ENCODE measurements at places on chromosomes 11 and 22. TPM values are rescaled to one million over a fixed set of nuclear protein-coding genes. Genes with fewer than 3 reads are reported as not detected.

GRCh38 chr22:31935961-31936635, 8.2 kb upstream of the YWHAH start:
- no peak for DNase-seq

DNA sequence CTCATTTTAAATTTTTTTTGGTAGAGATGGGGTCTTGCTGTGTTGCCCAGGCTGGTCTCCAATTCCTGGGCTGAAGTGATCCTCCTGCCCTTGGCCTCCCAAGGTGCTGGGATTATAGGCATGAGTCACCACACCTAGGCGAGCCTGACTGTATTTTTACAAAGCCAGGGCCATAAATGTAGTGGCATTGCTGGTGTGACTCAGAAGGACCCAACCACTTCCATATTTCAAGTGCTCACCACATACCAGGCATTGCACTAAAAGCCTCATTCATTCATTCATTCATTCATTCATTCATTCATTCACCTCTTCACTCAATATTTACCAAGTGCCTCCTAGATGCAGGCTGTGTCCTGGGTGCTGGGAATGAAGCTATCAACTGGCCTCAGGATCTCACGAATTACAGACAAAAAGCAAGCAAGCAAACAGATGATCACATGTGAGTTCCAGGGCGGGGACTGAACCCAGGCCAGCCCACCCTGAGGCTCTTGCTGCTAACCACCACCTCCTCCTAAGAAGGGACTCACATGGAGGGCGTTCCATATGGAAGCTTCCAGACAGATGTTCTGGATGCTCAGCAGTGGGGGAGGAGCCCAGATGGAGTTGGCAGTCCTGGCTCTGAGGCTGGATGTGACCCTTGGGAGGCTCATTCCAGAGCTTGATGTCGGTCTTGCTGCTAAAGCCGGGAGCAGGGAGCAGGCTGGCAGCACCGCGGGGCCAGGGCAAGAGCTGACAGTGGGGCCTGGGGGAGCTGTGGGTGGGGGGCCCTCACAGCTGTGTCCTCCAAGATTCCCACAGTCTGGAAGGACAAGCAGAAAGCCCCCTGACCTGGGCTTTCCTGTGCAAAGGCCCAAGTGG, 158.8 kb downstream of the CTTN start:
- peak; percentile 79 for DNase-seq

DNA sequence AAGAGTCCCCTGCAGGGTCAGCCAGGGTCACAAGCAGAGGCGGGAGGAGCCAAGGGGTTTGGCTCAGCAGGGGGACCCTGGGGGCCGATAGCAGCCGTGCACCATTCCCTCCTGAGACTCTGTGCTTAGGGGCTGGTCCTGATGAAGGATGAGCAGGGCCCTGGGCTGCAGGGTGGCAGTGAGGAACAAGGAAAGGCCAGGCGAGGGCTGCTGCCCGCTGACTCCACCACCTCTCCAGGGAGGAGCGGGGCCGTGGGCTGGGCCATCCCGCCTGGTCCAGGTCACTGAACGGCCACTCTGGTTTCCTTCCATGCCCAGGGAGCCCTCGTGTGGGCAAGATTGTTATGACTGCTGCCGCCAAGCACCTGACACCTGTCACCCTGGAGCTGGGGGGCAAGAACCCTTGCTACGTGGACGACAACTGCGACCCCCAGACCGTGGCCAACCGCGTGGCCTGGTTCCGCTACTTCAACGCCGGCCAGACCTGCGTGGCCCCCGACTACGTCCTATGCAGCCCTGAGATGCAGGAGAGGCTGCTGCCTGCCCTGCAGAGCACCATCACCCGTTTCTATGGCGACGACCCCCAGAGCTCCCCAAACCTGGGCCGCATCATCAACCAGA, 9.2 kb upstream of the NDUFS8 start:
- no peak for DNase-seq

- DNase-seq: no peak
Measured at GRCh38 chr11:15671216-15671615, 556.5 kb downstream of the INSC start.

DNA sequence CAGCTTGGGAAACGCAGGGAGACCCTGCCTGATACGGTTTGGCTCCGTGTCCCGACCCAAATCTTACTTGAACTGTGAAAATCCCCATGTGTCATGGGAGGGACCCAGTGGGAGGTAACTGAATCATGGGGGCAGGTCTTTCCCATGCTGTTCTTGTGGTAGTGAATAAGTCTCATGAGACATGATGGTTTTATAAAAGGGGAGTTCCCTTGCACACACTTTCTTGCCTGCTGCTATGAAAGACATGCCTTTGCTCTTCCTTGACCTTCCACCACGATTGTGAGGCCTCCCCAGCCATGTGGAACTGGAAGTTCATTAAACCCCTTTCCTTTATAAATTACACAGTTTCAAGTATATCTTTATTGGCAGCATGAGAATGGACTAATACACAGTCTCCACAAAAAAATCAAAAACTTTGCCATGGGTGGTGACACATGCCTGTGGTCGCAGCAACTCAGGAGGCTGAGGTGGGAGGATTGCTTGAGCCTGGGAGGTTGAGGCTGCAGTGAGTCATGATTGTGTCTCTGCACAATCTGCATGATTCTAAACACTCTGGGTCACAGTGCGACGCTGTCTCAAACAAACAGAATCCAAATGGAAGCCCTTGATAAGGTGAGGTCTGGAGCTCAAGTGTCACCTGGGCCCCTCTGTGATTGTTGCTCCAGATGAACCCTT, 34.9 kb downstream of the SYN3 start:
- DNase-seq: no peak

DNA sequence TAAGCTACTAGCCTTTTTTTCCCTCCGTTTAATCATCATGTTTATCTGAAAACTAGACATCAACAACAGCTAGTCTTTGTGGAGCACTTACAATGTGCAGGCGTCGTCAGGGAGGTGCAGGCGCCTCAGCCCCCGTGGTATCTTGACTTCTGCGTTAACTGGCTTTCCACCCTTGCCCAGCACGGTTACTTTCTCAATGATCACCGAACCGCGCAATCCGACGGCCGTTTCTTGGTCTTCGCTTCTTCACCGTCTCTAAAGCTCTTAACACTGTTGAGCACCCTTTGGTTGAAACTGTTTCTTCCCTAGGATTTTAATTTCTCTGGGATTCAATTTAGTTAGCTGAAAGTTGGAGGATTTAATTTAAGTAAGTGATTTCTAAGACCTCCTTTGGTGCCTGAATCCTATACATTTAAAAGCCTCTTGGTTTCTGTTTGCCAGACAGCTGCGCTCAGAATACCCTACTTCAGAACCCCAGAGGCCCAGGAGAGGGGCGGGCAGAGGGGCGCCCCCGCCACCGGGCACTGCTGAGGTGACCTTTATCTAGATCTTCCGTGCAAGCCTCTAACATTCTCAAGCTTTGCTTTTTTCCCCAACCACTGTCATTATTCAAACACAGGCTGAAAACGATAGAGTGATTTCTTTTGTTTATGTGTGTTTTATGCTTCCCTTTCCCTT, 18.0 kb upstream of the TMEM218 start:
- no peak for DNase-seq

DNA sequence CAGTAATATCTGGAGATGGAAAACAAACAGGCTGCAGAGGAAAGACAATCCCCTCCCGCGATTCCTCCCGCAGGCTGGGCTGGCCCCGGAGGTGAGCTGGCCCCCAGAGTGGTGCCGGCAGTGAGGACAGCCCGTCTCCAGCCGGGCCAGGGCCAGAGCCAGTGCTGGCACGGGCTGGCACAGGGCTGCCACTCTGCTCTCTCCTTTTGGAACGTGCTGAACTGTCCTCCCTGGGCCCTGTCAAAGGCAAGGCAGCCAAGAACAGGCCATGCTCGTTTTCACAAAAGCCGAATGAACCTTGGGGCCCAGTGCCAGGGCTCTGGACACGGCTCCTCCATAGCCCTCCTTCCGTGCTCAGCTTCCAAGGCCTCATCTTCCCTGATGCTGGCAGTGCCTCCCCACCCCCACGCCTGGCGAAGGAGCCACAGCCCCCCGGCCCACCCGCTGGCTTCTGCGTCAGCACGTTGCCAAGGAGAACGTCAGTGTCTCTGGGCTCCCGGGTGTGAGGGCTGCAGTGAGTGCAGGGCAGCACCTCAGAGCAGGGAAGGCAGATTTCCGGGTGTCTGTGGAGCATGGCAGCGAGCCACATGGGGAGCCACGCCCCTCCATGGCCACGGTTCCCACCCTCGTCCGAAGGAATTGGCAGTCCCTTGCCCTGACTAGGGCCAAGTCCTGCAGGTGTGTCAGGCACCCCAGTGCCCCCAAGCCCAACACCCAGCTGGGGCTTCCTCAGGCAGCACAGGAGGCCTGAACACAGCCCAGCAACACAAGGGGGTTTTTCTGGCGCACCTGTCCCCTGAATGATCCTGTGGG, 28.6 kb downstream of the GNAZ start:
- peak; percentile 61 for DNase-seq

DNA sequence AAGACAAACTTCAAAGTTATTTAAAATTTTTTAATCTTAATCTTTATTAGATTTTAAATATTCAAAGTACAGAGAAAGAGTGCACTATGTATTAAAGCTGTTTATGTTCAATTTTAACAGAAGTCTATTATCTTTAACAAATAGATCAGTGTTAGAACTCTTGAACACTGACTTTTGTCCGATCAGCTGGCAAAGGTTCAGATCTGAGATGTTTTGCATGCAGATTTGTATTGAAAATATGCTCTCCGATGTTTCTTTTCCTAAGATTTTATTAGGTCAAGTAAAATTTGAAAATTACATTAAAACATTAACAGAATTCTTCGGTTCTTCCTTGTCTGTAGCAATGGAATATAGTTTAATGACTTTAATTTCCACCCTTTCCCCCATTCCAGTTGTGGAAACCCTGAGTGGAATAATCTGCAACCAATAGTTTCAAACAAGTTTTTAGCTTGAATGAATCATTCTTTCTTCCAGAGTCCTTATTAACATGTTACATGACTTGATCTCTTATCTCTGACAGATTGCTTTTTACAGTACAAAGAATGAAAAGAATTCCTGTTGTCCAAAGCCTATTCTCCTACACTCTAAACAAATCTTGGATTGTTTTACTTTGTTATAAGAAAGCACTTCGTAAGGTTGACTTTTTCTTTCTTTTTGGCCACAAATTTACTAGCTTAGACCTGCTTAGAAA, 11.4 kb upstream of the TCP11L1 start:
- no peak for DNase-seq

DNA sequence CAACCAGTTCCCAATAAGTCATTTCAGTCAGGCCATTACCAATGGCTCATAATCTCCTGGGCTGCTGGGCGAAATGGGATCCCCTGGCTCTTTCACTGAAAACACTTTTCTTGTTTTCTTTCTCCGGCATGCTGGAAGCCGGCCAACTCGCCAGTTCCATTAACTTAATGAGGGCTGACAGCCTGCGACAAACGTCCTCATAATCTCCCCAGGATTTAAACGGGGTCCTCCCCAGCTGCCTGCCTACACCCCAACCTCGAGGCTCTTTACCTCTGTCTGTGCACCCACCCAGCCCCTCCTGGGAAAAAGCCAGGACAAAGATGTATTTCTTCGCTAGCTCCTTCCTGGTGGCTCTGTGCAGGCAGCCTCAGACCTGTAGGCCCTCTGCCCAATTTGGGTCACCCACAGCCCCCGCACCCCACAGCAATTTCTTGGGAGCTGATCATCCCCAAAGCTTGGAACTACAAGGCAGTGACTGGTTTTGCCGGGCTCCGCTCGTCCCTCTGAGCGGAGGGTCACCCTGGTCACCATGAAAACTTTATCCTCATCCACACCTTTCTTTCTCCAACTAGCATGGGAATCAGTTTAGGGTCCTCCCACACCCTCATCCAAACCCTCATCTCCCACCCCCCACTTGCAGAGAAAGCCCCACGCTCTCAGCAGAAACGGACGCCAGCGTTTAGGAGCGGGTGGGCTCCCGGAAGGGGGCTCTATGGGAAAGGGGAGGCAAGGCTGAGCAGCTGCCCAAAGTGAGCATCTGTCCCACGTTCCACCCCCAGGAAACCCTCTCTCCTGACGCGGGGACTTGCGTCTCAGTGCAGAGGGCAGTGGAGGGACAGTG, 51.1 kb upstream of the KCNQ1OT1 start:
- DNase-seq: peak; percentile 64

DNA sequence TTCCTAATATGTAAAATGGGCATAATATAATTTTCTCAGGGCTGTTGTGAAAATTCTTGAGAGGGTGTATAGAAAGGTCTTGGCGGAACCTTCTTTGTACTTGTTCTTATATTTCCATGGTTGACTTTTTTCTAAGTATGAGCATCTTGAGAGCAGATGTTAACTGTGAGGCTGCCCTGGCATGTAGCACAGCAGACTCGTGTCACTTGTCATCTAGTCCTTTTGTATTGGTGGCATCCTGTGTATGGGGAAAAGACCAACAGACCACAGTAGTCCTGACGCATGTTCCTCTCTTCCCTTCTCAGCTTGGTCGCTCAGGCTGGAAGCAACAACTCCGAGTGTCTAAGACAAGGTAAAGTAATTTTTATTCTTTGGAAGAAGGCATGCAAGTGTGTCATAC, 153.8 kb upstream of the ZBED5 start:
- DNase-seq: no peak

DNA sequence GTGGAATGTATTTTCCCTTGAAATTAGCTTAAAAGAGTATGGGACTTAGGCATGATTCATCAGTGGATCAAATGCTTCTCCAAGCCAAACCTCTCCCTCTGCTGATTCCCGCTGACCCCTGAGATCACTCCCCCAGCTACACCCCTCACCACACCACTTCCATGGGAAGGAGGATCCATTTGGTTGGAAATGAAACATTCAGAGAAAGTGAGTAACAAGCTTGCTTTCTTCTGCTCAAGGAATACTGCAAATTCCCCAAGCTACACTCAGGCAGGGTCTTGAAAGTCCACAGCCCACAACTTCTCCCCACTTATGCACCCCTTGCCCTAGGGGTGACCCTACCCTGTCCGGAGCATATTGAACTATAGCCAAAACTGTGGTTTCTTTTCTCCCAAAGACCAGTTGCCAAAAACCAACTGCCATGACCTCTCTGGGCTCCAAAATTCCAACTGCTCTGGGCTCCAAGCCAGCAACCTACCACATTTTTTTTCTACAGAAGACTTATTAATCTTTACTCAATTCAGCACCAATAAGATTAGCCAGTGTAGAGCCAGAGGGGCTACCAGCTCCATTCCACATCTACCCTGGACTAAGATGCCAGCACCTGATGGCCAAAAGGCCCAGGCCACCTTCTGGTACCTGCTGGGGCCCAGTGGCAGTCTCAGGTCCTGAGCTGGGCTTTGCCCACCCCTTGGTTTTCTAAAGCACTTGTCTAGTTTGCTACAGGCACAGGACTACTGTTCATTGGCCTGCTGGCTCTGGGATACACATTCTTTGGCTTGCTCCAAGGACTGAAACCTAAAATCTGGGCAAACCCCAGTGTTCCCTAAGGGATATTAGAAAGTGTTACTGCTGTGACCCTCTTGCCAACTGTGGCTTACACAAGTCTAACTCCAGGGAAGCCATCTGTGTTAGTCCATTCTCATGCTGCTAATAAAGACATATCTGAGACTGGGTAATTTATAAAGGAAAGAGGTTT, 101.1 kb downstream of the MICAL3 start:
- DNase-seq: peak; percentile 79

GRCh38 chr11:35787013-35787504, 124.5 kb downstream of the TRIM44 start:
- DNase-seq: no peak

The CCDC116 gene
- not detected for total RNA-seq

The DRICH1 gene
- total RNA-seq: 0.41 TPM

The ISX gene
- total RNA-seq: not detected

The ASPHD2 gene
- 0.41 TPM for total RNA-seq

The OSBP2 gene
- total RNA-seq: 6.8 TPM
